ENCODE measurements at places on chromosomes 1 and 21.

DNA sequence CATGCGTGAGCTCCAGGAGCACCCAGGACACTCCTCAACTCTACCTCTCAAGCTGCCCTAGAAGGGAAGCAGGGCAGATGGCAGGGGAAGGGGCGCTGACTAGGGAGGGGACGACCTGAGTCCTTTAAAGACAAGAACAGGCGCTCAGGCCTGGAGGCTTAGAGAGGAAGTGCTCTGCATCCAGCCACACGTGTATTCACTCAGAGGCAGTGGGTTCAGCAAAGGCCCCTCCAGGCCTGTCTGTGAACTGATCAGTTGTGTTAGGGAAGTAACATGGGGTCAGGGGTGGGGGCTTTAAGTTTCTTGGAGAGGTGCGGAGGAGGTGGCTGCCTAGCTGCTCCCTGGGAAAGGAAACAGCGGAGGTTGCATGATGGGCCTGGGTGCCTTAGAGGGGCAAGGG is 37.1 kb upstream of the ARF1 start:
- DNase-seq, result no peak

GRCh38 chr1:193355178-193355577 is 168.8 kb upstream of the B3GALT2 start:
- DNase-seq, result no peak

- DNase-seq, result no peak
Measured at GRCh38 chr1:6762060-6762459, 23.2 kb upstream of the CAMTA1 start.

DNA sequence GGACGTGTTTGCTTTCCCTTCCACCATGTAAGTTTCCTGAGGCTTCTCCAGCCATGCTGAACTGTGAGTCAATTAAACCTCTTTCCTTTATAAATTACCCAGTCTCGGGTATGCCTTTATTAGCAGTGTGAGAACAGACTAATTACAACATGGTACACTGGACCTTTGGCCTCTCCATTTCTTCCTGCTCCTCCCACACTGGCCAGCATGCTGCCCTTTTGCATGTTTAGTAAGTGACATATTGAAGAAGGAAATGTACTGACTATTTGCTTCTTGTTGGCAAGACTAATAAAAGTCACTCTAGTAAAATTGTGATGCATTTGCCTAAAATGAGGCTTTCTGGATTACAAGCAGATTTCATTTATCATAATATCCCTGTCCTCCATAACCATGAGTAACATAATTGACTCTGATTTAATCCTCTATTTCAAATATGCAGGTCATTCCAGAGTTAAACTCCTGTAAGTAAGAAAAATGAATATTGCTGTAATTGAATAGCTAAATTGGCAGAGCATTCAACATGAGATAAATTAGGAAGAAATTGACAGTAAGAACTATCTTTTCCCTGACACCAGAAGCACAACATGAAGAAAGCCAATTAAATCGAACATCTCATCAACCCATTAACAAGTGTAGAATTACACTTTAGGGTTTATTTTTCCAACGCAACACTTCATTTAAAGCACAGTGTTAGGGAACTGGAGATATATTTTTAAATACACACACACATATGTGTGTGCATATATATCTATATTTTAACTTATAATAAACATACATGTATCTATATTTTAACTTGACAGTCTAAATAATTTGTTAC is 427.8 kb upstream of the ZP4 start:
- DNase-seq, result no peak

DNA sequence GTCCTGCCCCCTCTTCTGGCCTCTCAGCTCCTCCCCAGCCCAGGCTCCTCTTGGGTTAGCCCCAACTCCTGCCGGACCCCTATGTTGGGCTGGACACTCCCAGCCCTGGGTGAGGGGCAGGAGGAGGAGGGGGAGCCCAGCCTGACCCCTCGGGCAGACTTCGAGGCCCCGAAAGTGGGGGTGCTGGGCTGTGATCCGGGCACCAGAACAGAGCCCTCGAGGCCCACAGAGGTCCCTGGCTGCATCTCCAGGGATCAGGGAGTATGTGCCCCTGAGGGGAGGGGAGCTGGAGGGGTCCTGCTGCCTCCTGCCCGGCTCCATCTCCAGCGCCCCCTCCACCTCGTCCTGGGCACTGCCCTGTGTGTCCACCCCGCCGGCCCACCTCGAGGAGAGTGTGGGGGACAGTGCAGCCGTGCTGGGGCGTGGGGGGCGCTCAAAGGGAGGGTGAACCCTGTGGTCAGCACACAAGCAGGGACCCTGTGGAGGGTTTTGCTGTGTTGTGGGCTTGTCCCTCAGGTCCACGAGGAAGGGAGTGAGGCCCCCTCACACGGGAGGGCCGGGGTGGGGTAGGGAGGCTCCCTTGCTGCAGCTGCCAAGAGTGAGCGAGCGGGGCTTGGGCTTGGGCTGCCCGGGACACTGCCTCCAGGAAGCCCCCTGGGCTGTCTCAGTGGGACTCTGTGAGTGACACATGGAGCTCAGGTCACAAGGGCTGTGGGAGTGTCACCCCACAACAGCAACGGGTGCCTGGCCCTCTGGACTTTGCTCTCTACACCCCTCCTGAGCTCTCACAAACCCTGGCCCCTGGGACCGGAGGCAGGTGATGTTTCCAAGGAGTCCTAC is 54.4 kb downstream of the COL18A1 start:
- DNase-seq, result no peak

- DNase-seq, result no peak
Measured at GRCh38 chr1:184152434-184152898, 100.9 kb downstream of the TSEN15 start.

DNA sequence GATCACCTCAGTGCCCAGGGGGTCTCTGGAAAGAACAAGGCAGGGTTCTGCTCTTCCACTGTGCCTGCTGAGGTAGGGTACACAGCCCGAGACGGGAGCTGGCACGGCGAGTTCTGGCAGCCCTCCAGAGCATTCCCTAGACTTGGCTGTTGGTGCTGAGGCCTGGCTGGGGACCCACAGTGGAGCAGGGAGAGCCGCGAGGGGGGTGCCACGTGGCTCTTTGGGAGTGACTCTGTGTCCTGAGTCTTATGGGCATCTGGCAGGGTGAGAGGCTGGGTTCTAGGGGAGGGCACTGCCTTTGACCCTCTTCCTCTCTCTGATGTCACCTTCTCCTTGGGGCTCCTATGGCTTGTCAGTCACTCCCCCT is 336.4 kb downstream of the CAMTA1 start:
- no peak for DNase-seq

GRCh38 chr1:115426231-115426771 is 88.3 kb upstream of the NGF start:
- no peak for DNase-seq

DNA sequence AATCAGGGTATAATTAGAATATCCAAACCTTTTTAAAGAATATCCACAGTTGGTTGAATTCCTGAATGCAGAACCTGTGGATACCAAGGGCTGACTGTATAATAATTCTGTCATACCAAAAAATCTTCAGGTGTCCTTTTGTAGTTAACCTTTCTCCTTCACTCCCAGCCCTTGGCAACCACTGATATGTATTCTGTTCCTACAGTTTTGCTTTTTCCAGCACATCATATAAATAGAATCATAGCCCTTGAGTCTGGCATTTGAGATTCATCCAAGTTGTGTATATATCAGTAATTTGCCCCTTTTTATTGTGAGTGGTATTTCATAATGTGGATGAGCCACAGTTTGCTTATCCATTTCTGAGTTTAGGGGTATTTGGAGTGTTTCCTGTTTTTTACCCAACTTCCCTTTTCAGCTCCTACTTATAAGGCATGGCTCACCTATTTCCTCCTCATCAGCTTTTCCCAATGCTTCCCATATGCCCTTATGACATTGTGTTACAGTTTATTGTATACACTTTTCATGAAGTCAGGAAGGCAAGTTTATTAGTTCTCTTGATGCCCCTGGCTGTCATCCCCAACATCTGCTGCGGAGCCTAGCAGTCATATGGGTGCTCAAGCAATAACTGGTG is 35.0 kb upstream of the AGO1 start:
- DNase-seq, result no peak

DNA sequence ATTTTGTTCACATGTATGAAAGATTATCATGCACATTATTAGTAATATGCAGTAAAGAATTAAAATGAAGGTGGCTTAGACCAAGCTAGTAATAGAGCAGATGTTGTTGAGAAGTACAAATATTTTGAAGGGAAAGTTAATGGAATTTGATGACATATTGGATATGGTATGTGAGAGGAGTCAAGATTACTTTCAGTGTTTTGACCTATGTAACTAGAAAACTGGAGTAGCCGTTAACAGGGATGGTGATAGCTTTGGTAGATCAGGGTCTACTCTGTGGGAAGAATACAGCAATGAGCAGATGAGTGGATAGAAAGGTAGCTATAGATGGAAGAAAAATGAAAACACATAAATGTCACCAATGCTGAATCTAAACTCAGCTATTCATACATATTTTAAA is 163.2 kb upstream of the LRRC7 start:
- DNase-seq, result no peak

GRCh38 chr21:39553331-39553730 is 59.4 kb upstream of the B3GALT5 start:
- no peak for DNase-seq

GRCh38 chr1:87979079-87979478 is 650.4 kb downstream of the LMO4 start:
- no peak for DNase-seq

DNA sequence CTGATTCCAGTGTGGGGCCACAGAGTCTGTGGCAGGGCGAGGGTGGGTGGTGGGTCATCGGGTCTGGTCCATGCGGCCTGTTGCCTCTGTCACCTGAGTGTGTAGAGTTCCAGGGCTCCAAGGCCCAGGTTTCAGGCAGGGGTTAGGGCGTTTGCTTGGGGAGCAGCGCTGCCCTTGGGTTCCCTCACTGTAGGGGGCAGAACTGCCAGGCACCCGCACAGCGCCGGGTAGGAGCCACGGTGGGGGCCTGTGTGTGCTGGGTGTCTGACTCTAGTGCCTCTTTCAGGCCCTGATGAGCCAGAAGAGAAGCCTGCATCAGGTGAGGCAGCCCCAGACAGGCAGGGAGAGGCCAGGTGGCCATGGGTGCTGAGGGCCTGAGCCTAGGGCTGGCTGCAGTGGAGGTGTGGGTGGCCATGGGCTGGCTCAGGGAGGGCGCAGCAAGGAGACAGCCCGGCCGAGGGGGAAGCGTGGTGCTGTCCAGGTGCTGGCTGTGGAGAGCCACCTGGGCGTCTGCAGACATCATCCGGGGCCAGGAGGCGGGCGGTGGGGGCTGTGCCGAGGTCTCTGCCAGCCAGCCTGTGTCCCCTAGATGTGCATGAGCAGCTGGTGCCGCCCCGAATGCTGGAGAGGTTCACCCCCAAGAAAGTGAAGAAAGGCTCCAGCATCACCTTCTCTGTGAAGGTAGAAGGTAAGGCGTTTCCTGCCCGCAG is 72.3 kb downstream of the TRIM11 start:
- DNase-seq, result no peak

- DNase-seq, result no peak
Measured at GRCh38 chr21:29914326-29914725, 25.5 kb downstream of the GRIK1 start.

DNA sequence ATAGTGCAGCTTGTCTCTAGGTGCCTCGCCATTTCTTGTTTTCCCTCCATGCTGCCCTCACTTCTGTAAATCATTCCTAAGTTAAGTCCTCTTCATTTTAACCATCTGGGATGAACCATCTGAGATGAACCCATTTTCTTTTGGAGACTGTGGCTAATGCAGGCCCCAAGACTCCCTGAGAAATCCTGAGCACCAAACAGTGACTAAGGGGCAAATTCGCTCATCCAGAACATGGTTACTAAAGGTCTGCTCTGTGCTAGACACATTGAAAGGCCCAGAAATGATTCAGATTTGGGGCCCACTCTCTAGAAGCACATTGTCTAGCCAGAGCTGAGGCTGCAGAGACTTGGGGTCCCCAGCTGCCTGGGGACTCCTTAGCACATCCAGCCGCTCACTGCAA is 151.9 kb upstream of the CTTNBP2NL start:
- DNase-seq, result no peak

DNA sequence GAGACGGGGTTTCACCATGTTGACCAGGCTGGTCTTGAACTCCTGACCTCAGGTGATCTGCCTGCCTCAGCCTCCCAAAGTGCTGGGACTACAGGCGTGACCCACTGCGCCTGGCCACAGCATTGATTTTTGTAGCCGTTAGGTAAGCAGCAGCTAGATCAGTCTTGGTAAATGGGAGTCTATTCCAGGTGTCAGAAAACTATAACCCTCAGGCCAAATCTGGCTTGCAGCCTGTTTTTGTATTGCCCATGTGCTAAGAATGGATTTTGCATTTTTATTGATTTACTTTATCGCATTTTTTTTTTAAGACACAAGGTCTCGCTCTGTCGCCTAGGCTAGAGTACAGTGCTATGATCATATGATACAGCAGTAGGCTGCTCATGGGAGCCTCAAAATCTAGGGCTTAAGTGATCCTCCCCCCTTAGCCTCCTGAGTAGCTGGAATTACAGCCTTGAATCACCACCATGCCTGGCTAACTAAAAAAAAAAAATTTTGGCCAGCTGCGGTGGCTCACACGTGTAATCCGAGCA is 16.6 kb upstream of the SRSF10 start:
- DNase-seq, result no peak
